ENCODE measurements at places on chromosomes 2 and 18. TPM values are rescaled to one million over a fixed set of nuclear protein-coding genes. Genes with fewer than 3 reads are reported as not detected.

GRCh38 chr18:35573531-35573930 is 8.0 kb upstream of the GALNT1 start:
- H3K4me1 ChIP-seq: peaks cover 18% of the 10 kb centered on the region
- H3K27me3 ChIP-seq: no peaks in the 10 kb centered on the region
- peak overlapping the region; percentile 4 for H3K27ac ChIP-seq
- H3K36me3 ChIP-seq: no peaks in the 10 kb centered on the region

The CCDC74A gene
- total RNA-seq: 1.1 TPM

DNA sequence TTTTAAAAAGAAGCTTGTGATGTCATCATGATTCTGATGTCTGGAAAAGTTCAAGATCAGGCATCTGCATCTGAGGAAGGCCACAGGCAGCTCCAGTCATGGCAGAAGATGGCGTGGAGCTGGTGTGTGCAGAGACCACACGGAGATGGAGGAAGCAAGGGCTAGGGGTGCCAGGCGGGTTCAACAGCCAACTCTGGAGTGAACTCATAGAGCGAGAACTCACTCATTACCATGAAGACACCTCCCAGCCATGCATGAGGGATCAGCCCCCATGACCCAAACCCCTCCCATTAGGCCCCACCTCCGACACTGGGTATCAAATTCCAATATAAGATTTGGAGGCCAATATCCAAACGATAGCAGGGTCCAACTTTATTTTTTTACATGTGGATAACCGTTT is 61.6 kb downstream of the KCNG2 start:
- H3K36me3 ChIP-seq: no peaks in the 10 kb centered on the region
- no peak overlapping the region for H3K27ac ChIP-seq
- no peak for DNase-seq
- H3K27me3 ChIP-seq: no peaks in the 10 kb centered on the region
- peaks cover 30% of the 10 kb centered on the region for H3K4me1 ChIP-seq

GRCh38 chr18:78268226-78268988 is 711.2 kb upstream of the SALL3 start:
- DNase-seq: no peak
- H3K27me3 ChIP-seq: no peaks in the 10 kb centered on the region
- H3K4me1 ChIP-seq: no peaks in the 10 kb centered on the region
- no peak overlapping the region for H3K4me3 ChIP-seq
- H3K27ac ChIP-seq: no peak overlapping the region

DNA sequence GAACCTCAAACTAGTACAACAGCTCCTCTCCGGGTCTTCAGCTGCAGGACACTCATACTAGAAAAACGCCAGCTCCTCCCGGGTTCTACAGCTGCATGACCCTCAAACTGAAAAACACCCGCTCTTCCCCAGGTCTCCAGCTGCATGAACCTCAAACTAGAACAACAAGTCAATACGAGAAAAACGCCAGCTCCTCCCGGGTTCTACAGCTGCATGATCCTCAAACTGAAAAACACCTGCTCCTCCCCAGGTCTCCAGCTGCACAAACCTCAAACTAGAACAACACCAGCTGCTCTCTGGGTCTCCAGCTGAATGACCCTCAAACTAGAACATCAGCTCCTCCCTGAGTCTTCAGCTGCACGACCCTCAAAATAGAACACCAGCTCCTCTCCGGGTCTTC is 315.0 kb upstream of the TFPI start:
- no peak overlapping the region for H3K4me3 ChIP-seq
- H3K4me1 ChIP-seq: no peaks in the 10 kb centered on the region
- no peaks in the 10 kb centered on the region for H3K36me3 ChIP-seq
- DNase-seq: no peak
- no peak overlapping the region for H3K27ac ChIP-seq

- H3K27me3 ChIP-seq: peaks cover 24% of the 10 kb centered on the region
- no peak overlapping the region for H3K27ac ChIP-seq
- DNase-seq: no peak
- no peak overlapping the region for H3K4me3 ChIP-seq
- peaks cover 13% of the 10 kb centered on the region for H3K4me1 ChIP-seq
Observed at GRCh38 chr18:70291295-70291574, 2.4 kb downstream of the SOCS6 start.

The MC2R gene
- total RNA-seq: not detected

The NOSTRIN gene
- total RNA-seq: not detected

The CFLAR gene
- total RNA-seq: 320 TPM

The TMEM178A gene
- total RNA-seq: not detected

GRCh38 chr18:57915865-57916582 is 112.9 kb upstream of the ATP8B1 start:
- H3K36me3 ChIP-seq: no peaks in the 10 kb centered on the region
- no peak overlapping the region for H3K27ac ChIP-seq
- peaks cover 11% of the 10 kb centered on the region for H3K4me1 ChIP-seq
- no peaks in the 10 kb centered on the region for H3K27me3 ChIP-seq

GRCh38 chr2:191333911-191334357 is 88.7 kb downstream of the MYO1B start:
- H3K4me3 ChIP-seq: no peak overlapping the region
- H3K36me3 ChIP-seq: no peaks in the 10 kb centered on the region
- no peak for DNase-seq
- H3K27me3 ChIP-seq: no peaks in the 10 kb centered on the region
